Stimulated activated CD8-positive, alpha-beta memory T cell treated with anti-CD3 and anti-CD28 coated beads, Interleukin-7, amount 100 ng/mL, for 24 hours (primary cell): ENCODE measurements at places on chromosomes 13 and 19.

DNA sequence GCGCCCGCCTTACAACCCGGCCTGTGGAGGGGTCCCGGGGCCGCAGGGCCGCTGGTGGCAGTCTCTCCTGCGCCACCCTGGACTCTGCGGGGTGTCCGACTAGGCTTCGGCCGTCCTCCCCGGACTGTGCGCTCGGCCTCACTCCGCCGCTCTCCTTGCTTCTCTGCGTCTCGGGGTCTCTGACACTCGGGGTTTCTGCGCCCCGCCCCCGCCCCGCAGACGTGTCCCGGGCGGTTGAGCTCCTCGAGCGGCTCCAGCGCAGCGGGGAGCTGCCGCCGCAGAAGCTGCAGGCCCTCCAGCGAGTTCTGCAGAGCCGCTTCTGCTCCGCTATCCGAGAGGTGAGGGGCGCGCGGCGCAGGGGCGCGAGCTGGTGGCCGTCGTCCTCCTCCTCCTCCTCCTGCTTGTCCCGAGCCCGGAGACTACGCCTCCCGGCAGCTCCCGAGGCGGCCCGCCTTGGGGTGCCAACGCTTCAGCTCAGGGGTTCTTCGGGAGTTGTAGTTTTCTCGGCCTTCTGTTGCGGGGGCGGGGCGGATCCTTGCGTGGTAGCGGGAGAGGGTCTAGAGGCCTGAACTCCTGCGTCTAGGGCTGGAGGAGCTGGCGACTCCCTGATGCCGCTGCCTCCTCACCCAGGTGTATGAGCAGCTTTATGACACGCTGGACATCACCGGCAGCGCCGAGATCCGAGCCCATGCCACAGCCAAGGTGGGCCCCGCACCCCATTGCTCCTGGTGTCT lies 627 bp downstream of the LIN7B start:
- no peak for DNase-seq

DNA sequence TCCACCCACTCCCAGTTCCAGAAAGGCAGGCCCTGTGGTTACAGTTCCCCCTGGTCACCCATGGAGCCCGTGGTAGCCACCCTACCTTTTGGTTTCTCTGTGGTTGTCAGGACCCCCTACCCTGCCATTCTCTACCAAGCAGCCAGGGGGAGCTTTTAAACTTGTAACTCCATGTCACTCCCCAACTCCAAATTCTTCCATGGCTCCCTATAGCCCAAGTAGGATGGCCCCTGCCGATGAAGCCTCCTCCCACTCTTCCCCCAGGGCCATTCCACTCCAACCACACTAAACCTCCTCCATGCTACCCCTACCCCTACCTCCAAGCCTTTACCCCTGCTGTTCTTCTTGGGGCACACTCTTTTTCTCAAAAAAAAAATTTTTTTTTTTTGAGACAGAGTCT lies 2.2 kb downstream of the S1PR2 start:
- no peak for DNase-seq

- no peak for DNase-seq
Observed at GRCh38 chr13:110008816-110009215, 222.4 kb upstream of the IRS2 start.

GRCh38 chr13:26619358-26619757 lies 61.9 kb downstream of the WASF3 start:
- DNase-seq: no peak

DNA sequence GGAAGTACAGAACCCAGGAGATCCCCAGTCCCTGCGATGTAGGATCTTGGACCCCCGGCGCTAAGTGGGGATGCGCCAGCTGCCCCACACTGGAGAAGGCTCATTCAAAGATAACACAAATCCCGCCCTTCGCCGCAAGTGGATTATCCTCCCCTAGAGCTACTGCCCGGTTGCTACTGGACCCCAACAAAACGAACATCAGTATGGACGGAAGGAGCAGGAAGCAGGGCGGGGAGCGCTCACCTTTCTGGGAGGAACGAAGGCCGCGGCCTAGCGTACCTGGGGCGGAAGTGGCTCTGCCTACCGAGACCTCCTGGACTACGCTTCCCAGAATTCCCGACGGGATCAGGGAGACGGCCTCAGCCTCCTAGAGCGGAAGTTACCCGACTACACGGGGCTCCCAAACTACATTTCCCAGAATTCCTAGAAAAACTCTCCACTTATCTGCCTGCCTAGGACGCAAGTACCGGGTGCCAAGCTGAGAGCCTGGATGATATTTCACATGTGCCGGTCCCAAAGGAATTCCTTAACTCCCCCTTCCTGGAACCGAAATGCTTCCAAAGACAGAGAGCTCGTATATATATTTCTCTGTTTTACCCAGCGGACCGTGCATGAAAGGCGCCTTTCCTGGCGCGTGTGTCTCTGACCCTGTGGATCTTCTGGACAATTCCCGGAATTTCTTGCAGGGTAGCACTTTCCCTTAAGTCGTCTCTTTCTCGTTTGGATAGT lies at the start of gene ZNF112:
TSS of gene ZNF112 (minus strand) at position 298 of the 729 bp plus-strand sequence. CDS start 16,141 bp downstream, outside the sequence.
- DNase-seq: no peak

DNA sequence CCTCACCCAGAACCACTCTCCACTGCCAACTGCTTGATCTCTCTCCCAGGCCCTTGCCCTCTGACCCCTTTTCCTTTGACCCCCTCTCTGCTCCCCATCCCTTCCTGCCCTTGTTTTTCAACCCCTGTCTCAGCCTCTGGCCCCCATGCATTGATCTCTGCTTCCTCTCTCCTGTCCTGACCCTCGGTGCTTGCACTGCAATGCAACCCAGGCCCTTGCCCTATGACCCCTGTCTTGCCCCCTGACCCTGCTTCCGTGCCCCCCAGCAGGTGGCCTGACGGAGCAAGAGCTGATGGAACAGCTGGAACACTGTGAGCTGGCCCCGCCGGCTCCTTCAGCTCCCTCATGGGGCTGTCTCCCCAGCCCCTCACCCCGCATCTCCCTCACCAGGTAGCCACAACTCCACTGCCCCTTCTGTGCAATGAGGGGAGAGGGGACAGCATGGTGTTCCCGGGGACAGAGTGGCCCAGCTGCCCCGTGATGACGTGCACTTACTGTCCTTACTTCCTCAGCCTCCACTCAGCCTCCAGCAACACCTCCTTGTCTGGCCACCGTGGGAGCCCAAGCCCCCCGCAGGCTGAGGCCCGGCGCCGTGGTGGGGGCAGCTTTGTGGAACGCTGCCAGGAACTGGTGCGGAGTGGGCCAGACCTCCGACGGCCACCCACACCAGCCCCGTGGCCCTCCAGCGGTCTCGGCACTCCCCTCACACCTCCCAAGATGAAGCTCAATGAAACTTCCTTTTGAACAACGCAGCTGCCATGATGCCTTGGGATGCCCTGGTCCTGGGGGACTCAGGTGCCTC lies 10.5 kb upstream of the LTBP4 start:
- DNase-seq: no peak
